ENCODE measurements at places on chromosomes 1 and 21.

DNA sequence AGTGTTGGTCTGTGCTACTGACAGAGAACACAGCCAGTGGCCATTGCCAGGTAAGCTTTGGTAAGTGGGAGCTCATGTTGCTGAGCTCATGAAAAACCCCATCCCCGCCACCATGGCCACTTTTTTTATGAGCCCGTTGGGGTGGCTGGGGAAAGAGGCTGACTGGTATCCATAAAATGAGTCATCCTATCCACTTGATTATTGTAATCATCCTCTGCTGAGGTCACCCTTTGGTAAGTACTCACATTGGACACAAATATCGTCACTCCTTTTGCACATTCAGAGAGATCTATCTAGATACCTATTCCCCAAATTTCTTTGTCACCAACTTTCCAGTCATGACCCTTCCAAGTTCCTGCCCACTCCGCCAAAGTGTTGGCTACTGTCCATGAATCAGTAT lies 22.0 kb downstream of the SLAMF7 start:
- no peak for DNase-seq

DNA sequence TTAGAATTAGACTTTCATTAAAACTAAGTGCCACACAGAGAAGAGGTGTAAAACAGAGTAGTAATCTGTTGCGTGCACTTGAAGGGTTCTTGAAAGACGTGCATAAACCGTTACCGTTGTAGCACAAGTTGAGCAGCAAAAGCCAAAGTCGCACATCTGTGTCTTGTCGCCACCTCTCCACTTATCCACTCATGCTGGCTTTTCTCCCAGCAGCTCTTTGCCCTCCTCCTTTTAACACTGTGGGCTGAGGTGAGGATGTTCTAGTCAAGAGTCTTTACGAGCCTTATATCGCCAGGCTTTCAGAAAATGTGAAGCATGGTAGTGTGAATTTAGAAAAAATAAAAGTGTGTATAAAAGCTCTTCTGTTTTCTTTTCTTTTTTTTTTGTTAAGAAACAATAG lies 48.0 kb downstream of the NR5A2 start:
- DNase-seq: no peak

- DNase-seq: no peak
Observed at GRCh38 chr1:113895961-113896360, 8.6 kb upstream of the BCL2L15 start.

GRCh38 chr1:216632980-216633379 lies 90.2 kb downstream of the ESRRG start:
- DNase-seq: peak; percentile 24
